ENCODE measurements at places on chromosomes 7 and 10.

- no peak for DNase-seq
Observed at GRCh38 chr7:134186027-134186426, 58.9 kb downstream of the LRGUK start.

DNA sequence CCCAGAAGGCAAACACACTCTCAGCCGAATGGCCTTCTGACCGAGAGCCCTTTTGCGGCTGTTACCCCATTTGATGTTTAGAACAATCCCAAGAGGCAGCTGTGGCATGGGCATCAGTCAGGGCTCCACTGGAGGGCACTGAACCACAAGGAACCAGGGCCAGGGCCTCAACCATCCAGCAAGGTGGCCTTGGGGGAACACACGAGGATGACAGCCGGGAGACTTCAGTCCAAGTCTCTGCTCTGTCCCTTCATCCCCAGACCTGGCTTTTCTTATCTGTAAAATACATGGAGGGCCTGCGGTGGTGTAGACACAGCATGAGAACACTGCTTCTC, 63.6 kb upstream of the INSIG1 start:
- no peak for DNase-seq

DNA sequence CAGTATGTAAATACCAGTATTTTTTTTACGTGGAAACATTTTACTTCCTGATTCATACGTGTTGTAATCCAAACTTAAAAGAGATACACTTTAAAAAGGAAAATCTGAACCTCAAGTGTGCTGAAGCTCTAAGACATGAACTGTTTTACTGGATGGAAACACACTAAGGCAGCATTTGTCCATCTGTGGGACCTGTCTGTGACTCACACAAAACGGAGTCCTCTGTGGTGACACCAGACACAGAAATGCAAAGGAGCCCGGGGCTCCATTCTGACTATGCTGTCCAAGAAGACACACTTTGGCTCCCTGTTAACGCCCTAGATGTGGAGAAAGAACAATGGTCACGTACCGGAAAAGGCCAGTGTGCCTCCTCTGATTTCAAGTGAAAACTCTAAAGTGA, 23.9 kb downstream of the RNF133 start:
- DNase-seq: no peak

- no peak for DNase-seq
Observed at GRCh38 chr10:128661404-128662197, 535.4 kb upstream of the MKI67 start.

DNA sequence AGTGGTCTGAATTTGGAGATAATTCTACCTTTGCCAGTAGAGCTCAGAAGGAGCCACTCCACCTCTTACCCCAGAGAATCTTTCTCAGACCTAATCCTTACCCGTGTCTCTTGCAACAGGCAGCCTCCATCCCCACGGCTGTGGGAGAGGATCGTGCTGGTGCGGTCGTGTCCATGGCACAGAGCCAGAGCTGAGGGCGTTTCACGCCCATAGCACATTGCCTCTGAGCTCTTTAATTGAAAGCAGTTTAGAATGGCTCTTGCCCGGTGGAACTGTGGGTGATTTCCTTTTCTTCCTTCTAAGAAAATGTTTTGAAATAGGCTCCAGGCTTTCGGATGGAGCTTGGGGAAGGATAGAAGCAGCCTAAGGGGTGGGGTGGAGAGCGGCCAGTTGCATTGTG, 41.5 kb downstream of the PRF1 start:
- no peak for DNase-seq

GRCh38 chr7:137147338-137147720, 196.2 kb downstream of the PTN start:
- no peak for DNase-seq

DNA sequence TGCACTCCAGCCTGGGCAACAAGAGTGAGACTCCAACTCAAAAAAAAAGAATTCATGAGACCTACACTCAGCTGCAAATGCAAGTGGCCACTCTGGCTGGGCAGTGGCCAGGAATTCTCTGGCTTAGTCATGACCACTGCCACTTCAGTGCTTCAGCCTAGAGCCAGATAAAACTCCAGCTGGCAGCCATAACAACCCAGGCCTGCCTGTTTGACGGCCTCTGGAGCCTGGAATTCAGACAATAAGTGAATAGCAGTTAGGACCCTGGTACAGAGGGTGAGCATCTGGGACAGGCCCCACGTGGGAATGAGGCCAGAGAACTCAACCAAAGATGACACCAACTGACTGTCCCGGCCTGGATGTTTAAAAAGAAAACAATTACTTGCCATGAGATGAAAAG, 18.9 kb downstream of the RCC1L start:
- DNase-seq: no peak

- no peak for DNase-seq
Observed at GRCh38 chr10:77967611-77968022, 41.1 kb upstream of the DLG5 start.

DNA sequence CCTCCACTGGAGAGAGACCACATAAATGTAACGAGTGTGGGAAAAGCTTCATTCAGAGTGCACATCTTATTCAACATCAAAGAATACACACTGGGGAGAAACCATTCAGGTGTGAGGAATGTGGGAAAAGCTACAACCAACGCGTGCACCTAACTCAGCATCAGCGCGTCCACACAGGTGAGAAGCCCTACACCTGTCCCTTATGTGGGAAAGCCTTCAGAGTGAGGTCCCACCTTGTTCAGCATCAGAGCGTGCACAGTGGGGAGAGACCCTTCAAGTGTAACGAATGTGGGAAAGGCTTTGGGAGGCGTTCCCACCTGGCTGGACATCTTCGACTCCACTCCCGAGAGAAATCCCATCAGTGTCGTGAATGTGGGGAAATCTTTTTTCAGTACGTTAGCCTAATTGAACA, 20.6 kb downstream of the FAM200A start:
- no peak for DNase-seq

DNA sequence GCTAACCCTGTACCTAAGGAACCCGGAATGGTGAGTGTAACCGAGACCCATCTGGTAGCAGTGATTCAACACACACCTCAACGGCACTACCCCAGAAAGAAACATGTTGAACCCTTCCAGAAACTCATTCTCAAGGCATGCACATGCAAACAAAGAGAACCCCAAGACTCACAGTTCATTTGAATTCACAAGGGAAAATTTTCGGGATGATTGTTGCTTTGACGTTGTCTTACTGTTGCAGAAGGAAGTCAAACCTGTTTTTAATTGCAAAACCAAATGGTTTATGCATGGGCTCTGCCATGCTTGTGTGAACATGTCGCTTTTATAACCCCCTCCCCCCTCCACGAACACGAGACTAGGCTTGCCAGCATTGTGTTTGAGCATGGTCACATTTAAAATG, 539.7 kb downstream of the GATA3 start:
- DNase-seq: no peak

DNA sequence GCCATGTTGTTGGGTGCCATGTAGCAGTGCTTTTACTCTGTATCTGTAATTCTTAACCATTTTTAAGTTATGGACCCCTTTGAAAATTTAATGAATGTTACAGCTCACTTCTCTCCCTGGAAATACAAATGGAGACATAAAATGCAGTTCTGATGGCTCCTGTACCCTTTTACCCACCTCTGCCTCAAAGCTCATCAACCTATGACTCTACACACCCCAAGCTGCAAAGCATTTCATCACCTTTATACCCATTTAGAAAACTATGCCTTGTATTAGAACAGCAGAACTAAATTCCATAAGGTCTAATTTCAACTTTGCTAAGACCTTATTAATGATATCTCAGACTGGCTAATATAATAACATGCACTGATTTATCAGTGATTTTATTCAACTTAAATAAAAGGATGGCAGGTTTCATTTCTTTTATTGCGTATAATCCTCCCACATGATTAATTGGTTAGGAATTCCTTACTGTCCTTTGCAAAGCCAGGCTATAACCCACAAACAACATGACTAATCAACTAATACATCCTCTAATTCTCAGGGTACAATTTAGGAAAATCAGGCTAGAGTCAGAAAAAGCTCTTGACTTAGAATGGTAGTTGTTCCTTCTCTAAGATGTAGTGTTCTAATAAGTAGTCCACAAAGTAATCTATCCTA, 68.1 kb downstream of the CPEB3 start:
- no peak for DNase-seq

DNA sequence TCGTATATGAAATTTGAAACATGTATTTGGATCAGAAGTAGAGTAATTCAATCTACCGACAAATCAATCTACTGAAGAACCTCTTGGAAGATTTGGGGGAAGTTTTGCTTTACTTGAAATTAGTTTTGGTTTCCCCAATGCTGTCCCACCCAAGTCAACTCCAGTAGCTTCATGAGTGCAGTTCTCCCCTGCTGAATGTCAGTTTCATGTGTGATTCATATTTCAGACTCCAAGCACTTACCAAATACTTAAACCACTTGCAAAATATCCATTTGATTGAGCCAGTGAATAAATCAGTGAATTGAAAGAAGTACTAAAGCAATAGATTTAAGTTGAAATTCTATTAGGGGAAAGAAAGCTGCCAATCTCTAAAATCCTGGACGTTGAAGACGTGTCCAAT, 9.3 kb downstream of the CALML5 start:
- DNase-seq: no peak

DNA sequence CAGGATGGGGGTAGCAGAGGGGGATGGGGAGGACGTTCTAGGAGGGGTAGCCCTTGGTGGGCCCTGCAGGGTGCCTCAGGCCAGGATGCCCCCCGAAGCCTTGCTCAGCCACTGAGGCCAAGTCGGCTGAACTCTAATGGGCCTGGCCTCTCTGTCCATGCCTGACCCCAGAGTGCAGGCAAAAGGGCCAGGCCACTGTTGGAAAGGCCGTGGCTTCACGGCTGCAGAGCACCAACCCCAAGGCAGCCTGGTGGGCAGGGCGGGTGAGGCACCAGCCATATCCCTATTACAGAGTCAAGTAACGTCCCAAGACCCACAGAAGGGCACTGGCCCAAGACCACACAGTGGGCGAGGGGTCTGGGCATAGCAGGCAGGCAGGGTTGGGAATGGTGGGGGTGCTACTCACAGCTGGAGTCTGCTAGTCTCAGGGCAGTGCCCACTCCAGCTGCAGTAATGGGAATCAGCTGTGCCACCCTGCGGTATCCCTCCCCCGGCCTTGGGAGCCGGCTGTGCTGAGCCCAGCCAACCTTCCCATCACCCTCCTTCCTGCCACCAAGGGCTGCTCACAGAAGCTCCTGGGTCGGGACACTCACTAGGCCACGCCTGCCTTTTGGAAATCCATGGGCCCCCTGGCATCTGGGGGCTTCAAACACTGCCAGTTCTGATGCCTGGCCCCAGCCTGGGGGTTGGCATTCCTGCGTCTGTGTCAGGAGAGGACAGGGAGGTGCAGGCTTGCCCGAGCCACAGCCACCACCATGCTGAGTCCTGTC, 4.0 kb upstream of the LFNG start:
- no peak for DNase-seq

GRCh38 chr10:45001381-45002148, 842 bp downstream of the ZNF22 start:
- no peak for DNase-seq

DNA sequence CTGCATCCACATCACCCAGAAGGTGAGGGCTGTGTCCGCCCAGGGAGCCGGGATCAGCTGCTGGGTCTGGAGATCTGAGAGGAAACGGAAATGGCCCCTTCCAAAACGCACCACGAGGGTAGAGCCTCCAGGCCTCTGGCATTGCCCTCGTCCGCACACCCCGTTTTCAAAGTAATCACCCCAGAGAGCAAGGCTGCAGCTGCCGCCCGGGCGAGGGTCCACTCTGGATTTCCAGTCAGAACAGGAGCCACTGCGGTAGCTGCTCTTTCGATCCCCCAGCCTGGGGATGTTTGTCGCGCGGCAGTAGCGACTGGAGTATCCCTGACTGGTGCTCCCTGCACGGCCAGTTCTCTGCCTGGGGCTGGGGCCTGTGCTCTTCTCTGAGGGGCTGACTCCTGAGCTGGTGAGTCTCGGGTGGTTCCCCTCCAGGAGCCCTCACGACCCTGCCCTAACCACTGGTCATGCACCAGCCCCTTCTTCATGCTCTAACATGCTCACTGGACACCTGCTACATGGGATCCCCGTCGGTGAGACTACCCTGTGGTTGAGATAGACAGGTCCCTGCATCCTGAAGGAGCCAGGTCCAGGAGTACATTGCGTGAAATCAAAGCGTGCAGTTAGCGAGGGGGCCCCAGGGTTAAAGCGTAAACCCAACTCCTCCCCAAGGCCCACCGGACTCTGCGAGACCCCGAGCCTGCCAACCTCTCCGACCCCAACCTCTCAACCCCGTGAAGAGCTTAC, 99.2 kb downstream of the FOXL3 start:
- DNase-seq: no peak

DNA sequence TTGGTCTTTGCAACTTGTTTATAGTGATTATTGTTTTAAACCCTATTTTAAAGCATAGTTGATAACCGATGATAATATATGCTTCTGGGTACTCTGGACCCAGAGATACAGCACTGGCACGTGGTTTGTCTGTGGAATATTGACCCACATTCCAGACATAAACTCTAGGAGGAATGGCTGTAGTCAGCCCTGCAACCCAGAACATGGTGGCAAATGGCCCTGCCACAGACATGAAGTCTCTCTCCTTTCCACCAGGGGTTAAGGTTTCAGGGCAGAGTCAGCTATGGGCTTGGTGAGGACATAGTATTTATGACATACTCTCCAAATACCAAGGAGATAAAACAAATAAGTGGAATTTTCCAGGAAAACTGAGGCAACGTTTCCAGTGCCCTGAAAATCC, 83.6 kb downstream of the NAMPT start:
- DNase-seq: no peak
